ENCODE measurements at places on chromosomes 6 and 20. TPM values are rescaled to one million over a fixed set of nuclear protein-coding genes. Genes with fewer than 3 reads are reported as not detected.

EEF1A2 gene
- 29.0 TPM for total RNA-seq

- peak overlapping the region; percentile 99 for H3K4me3 ChIP-seq
- H3K27ac ChIP-seq: peak overlapping the region; percentile 57
- H3K27me3 ChIP-seq: no peaks in the 10 kb centered on the region
- H3K4me1 ChIP-seq: peaks cover 3% of the 10 kb centered on the region
Observed at GRCh38 chr20:58308680-58309527, 611 bp upstream of the RAB22A start.

- H3K4me3 ChIP-seq: no peak overlapping the region
- no peaks in the 10 kb centered on the region for H3K27me3 ChIP-seq
- H3K27ac ChIP-seq: no peak overlapping the region
- DNase-seq: no peak
Observed at GRCh38 chr6:101705866-101706265, 312.4 kb downstream of the GRIK2 start.

DNA sequence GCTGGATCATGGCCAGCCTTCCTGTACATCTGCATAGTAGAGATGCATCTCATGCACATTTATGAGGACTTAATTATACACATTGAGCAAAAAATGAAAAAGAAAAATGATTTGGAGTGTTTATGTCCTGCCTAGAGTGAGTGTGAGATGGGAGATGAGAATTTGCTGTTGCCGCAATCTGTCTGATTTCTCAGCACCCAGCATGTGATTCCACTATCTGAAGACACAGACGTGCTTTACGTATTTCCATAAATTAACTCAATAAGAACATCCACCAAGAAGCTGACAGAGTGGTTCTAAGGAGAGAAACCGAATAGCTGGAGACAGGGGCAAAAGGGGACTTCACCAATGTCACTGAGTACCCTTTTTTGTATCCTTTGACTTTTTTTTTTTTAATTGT is 15.2 kb downstream of the EDEM2 start:
- no peaks in the 10 kb centered on the region for H3K4me1 ChIP-seq
- H3K36me3 ChIP-seq: peaks cover 31% of the 10 kb centered on the region
- H3K27ac ChIP-seq: no peak overlapping the region

DNA sequence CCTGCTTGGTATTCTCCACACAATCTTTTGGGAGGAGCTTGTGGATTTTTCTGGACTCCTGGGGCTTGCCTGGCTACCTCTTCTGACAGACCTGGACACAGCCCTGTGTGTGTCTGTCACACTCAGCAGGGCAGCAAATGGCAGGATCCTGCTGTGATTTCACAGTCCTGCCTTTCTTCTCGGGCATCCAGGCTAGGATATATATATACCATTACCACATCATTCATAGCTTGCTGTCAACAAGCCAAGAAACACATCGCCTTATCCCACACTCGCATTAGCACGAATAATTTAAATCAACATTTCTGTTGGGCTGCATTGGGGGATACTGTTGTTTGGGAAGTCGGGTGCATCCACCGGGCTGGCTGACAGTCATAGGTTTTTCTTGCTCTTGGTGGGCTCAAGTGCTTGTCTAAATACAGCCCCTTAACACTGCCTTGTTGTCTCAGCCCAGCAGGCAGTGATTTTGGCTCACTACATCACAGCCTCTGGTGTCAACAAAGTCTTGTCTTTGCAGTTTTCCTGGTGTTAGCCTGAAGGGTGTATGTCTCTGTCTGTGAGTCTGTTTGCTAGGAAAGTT is 154.9 kb upstream of the FERMT1 start:
- H3K4me1 ChIP-seq: no peaks in the 10 kb centered on the region
- no peak for DNase-seq
- H3K27me3 ChIP-seq: no peaks in the 10 kb centered on the region

- H3K4me1 ChIP-seq: no peaks in the 10 kb centered on the region
- no peak overlapping the region for H3K4me3 ChIP-seq
- no peak for DNase-seq
- H3K27ac ChIP-seq: no peak overlapping the region
- H3K27me3 ChIP-seq: peaks cover 37% of the 10 kb centered on the region
Observed at GRCh38 chr6:165705941-165706340, 42.9 kb upstream of the PDE10A start.

DNA sequence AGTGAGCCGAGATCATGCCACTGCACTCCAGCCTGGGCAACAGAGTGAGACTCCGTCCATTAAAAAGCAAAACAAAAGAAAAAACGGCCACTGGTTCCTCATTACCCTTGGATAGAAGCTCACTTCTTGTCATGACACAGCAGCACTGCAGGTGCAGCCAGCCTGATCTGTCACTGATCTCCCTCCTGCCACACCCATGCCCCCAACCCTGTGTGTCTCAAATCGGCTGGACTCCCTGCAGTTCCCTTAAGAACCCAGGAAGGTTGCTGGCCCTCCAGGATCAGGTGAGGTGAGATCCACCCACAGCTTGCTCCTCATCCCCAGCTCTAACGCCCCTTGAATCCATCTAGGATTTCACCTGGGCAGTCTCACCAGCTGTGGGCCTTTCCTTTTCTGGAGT is 26.3 kb upstream of the NNAT start:
- H3K4me3 ChIP-seq: no peak overlapping the region
- DNase-seq: no peak
- no peak overlapping the region for H3K27ac ChIP-seq
- H3K4me1 ChIP-seq: no peaks in the 10 kb centered on the region
